ENCODE measurements at places on chromosomes 12 and 14.

DNA sequence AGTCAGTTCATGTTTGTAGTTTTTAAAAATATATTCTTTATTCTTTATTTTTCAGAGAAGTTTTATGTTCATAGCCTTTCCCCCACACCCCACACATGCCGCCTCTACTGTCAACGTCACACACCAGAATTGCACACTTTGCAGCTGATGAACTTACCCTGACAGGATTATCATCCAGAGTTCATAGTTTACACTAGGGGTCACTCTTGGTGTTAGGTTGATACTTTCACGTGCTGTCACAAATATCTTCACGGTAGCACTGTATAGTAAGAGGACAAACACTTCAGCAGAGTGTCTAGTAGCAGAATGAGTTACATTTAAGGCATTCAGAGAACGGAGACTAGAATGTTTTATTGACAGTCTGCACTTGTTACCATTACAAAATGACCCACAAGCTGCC, 5.1 kb downstream of the DPPA3 start:
- peak; percentile 2 for DNase-seq

DNA sequence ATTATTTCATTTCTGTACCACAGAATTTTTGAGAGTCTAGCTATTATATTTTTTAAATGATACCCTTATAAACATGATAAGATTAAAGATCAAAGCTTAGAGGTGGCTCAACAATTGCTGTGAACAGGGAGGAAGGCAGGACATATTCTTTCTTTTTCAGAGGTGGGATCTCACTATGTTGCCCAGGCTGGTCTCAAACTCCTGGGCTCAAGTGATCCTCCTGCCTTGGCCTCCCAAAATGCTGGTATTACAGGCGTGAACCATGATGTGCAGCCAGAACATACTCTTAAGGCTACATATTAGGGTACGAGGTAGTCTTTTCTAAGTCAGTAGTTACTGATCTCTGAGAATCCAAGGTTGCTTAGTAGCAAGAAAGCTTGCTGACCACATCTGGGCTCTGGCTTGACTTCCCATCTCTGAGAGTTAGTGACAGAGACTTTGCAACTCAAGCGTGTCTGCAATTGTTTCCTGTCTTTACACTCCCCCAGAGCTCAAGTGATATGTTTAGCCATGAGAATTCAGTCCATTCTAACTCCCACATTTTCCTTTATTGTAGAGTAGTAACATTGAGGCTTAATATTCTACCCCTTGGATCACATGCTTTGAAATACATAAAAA, 8.6 kb downstream of the RAB5B start:
- no peak for DNase-seq

GRCh38 chr12:110039085-110039807, 9.1 kb downstream of the C12orf76 start:
- DNase-seq = peak; percentile 94

DNA sequence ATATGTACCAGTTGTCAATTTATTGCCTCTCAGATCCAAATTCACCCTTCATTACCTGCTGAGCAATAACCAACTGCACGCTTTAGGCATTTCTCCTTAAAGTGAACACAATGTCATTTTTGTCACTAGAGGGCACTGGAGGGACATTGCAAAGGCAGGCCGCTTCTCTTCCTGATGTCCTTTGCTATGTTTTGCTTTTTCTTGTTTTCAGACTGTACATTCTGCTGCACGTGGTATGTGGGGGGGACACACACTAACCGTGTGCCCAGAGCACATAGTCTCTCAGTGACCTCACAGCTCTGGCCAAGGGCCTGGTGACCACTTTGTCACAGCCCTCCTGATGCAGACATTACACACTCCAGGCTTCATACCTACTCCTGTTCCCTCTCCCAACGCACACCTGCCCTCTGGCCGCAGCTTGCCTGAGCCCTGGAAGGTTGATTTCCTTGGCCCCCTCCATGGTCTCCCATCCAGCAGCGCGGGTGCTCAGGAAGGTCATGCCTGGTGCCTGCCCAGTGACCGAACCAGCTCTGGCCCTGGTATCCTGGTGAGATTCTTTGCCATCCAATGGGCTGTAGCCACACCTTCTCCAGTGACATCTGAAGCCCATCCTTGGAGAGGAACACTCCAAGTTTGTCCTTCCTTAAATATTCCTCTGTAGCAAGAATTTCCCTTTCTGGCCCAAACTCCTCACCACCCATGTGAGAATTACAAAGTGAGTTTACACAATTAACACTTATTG, 39.9 kb downstream of the MYO1H start:
- peak; percentile 27 for DNase-seq

GRCh38 chr12:43891856-43892574, 56.1 kb downstream of the TMEM117 start:
- peak; percentile 55 for DNase-seq

GRCh38 chr14:71607056-71607455, 325.2 kb upstream of the RGS6 start:
- DNase-seq = no peak

DNA sequence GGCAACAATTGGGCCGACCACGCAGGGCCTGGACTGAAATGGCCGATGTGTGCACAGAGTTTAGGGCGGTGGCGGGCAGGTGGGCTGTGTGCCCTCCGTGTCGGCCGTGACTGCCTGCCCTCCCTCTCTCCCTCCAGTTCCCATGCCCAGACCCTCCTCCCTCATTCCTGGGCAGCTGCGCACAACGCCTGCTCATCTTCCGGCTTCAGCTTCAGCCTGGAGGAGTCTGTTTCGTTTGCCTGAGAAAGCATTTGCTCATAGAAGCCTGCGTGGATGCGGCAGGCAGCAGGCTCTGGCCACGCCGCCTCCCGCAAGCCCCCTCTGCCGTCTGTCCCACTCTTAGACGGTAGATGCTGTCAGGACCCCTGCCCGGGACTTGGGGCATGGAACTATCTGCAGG, 47.3 kb upstream of the FZD10 start:
- DNase-seq = no peak

DNA sequence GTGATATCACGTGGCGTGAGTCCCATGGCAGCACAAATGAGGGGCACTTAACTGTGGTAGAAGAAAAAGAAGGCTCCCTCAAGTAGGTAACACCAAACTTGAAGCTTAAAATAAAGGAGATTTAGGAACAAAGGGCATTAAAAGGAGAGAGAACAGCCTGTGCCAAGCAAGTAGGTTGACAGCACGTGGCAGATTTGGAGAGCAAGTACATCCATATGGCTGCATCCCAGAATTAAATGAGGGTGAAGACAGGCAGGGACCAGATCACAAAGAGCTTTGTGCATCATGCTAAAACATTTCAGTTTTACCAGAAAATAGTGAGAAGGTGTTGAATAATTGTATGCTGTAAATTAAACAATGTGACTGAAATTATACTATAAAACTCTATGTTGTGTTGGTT, 32.8 kb downstream of the KCNMB4 start:
- DNase-seq = no peak

- no peak for DNase-seq
Observed at GRCh38 chr14:61281948-61282275, 774 bp upstream of the TMEM30B start.

DNA sequence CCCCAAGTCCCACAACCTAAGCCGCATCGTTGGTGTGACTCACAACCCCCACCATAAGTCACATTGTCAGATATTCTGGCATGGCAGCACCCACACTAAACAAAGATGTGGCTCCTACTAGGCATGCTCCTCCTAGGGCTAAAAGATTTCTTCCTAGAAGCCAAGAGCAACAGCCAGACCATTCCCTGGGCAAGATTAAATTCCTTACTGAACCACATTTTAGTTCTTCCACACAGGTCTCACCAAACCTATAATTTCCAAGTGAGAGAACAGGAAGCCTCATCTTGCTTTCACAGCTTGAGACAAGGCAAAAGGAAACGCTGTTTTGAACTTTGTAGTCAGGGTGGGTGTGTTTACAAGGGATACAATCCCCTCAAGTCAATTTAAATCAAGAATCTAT, 632.8 kb downstream of the DIO2 start:
- no peak for DNase-seq

All from epithelial cell of esophagus (primary cell).